ENCODE measurements at places on chromosomes 3 and 15.

DNA sequence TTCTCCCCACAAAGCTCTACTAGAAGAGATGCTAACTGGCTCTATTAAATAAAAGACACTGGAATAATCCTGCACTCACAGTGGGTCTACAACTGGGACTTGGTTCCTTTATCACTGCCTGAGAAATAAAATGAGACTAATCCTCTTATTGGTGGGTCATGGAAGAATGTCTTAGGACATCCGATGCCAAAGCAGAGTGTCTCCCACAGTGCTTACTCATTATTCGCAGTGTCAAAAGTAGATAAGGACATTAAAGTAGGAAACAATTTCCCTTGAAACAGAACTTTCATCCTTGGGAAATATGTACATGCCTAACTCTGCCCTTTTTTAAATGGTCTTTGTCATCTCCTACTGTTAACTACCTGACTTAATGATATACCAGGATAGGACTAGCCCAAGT is 71.5 kb downstream of the GSK3B start:
- no peak for DNase-seq

DNA sequence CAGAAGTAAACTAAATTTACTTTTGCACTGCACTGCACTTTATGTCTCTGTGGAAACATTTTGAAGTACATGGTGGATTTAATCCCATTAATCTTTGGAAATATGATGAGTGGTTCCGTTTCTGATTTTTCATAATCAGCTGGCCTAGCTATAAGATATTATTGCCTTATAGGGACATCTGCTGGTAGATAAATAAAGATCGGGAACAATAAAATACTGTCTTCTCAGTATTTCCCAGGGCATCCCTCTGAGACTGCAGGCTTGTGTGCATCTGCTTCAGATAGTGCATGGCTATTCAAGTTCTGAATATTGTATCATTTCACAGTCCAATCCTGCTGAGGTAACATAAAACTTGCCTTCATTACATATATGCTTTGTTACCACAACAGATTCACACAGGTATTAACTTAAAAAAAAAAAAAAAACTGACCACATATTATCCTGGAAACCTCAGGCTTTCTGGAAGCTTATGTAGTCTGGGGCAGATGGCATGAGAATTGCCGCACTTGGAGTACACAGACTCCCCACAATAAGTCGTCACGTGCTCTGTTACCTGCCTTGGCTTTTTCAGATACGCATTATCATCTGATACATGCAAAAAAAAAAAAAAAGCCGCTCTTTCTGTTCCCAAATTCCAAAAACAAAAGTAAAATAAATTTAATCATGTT is 330.8 kb upstream of the AGTR1 start:
- no peak for DNase-seq

- DNase-seq = no peak
These were observed 41.3 kb upstream of the SLC22A13 start for GRCh38 chr3:38224357-38224756.

- no peak for DNase-seq
These were observed 41.1 kb upstream of the SEC61A1 start for GRCh38 chr3:128011140-128011539.

- DNase-seq = no peak
These were observed 25.3 kb downstream of the LPP start for GRCh38 chr3:188179006-188179966.

GRCh38 chr3:143565951-143566350 is 282.3 kb downstream of the SLC9A9 start:
- no peak for DNase-seq

GRCh38 chr3:33659856-33660434 is 58.1 kb downstream of the CLASP2 start:
- DNase-seq = no peak

DNA sequence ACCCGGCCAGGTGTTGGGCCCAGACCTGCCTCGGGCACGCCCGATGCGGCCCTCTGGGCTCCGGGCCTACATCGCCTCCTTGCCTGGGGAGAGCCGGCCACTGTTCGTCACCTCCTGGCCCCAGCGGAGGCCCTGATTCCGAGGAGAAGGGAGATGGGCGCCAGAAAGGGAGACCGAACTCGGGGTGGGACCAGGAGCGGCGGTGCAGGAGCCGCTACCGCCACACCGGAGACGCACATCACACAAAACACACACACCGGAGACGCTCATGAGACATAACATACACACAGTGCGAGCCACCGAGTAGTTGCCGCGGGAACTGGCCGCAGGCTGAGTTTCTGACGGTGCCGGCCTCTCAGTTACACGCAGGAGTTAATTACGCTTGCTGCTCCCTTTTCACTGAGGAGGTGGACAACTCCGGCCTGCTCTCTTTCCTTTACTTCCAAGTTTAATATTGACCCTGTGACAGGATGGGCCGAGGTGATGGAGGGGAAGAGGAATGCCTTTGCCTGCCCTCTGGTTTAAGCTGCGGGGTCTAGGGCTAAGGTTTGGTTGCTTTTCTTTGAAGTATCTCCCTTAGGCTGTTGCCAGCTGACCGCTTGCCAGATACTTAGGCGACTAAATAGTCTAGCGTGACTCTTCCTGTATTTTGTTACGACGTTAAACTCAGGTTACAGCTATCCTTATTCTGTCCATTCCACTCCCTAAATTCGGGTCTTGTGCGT is 570 bp downstream of the PCNP start:
- DNase-seq = no peak

- DNase-seq = peak; percentile 63
These were observed 74.3 kb downstream of the LARS2 start for GRCh38 chr3:45462522-45463265.
